ENCODE measurements at places on chromosomes 11 and 22.

DNA sequence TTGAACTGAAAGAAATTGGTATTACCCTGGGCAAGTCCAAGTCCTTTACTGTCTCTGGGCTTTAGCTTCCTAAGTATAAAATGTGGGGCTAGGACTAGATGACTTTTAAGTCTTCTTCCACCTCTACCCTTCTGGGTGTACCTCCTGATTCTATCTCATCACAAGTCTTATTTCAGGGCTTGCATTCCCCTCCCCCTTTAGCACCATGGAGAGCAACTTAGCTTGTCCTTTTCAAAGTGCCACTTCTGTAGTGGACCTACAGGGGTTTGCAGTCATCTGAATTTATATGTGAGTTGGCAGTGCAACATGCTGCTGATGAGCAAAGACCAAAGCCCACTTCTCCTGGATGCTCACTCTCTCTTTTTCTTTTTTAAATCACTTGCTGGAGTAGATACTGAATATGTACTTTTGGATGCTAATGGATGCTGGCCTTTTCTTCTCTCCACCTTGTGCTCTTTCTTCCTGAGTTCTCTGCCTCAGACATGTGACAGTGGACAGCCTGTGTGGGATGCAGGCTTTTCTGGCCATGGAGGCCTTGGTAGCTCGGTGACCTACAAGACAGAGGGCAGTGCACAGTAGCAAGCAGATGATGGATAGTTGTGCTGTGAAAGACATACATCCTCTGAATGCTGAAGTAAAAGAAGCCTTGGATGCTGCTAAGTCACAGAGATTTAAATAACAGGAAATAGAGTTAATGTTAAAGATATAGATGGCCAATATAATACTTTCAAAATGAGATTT, 185.0 kb downstream of the NELL1 start:
- DNase-seq = no peak

GRCh38 chr11:17865765-17866428, 131.3 kb downstream of the KCNC1 start:
- DNase-seq = no peak

DNA sequence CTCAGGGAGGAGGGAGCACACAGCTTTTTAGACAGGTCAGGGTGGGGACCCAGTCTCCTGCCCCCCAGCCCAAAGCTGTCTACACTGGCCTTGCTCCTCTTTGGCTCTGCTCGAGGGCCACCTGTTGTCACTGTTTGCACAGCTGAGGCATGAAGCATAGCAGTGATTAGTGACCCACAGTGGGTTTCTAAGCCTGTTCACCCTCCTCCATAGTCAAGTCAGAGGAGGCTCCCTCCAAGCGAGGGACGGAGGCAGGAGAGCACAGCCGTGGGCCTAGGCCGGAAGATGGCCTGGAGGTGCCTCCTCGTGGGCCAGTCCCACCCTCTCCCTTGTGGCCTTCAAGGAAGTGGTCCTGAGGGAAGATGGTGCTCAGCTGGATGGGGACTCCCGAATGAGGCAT, 241.1 kb downstream of the GRIK4 start:
- DNase-seq = no peak

DNA sequence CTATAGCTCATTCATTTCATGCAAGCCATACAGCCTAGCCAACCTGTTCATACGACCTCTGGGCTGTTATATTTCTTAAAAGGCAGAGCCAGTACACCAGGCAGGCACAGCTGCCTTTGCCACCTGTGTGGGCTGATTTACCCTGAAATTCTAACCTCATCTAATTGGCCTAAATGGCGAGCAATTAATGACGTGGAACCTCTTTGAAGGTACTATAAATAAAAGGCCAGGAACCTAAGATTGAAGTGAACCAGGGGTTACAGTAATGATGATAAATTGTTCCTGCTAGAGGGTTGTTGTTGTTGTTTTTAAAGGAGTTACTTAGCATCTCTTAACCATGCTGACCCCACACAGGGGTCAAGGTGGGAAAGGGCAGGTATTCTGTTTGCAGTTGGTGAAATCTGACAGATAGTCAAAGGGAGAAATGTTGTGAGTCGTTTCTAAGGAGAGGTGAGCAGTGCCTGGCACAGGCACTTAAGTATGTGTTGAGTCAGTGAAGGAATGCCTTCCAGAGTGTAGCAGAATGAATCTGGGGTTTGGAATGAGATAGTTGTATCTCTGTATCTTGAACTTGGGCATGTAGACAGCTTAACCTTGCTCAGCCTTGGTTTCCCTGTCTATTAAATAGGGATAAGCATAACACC, 213.5 kb upstream of the NAV2 start:
- DNase-seq = no peak

- DNase-seq = no peak
These were observed 18.1 kb downstream of the MADD start for GRCh38 chr11:47288066-47288465.

Data from NCI-H526 treated with DMSO at 0.1 percent for 48 hours (cell line).